ENCODE measurements at places on chromosomes 3 and 15.

GRCh38 chr3:114451561-114452018 lies 157.8 kb downstream of the TIGIT start:
- DNase-seq, result no peak

DNA sequence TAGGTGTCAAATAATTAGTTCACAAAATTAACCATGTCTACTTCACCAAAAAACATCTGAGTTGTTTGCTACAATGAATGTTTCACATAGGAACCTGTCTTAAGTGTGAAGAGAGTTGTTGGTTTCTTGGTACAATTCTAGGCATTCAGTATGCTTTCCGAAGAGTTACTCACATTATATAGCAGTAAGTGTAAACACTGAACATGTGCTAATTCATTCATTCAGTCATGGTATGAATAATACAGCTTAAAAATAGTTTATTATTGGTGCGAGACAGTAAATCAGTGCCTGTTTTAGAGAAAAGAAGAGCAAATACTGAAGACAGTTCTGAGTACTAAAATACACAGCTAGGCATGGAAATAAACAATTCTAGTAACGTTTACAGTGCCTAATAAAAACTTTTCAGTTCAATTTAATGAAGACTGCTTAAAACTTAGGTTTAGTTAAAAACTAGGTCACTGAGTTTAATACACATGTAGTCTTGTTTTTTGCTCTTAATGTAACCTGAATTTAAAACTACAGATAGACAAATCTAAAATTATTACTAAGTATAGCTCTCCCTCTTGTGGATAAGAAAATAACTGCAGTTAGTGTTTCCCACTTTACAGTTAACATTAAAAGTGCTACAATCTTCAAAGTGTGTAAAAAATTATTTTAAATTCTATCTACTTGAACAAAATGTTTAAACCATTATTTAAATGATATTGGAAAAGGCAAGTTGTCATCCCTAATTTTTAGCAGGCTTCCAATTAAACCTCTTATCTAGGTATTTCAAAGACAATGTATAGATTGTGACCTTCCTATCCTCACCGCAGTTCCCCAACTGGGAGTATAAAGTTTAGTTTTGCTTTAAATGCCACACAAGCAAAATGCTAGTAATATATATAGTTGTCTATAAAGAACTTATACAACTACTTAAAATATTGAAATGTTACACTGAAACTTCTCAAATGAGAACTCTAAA lies 20.1 kb upstream of the ZCWPW2 start:
- DNase-seq, result peak; percentile 36

GRCh38 chr15:59104602-59104911 lies 389 bp upstream of the CCNB2 start:
- DNase-seq, result no peak

DNA sequence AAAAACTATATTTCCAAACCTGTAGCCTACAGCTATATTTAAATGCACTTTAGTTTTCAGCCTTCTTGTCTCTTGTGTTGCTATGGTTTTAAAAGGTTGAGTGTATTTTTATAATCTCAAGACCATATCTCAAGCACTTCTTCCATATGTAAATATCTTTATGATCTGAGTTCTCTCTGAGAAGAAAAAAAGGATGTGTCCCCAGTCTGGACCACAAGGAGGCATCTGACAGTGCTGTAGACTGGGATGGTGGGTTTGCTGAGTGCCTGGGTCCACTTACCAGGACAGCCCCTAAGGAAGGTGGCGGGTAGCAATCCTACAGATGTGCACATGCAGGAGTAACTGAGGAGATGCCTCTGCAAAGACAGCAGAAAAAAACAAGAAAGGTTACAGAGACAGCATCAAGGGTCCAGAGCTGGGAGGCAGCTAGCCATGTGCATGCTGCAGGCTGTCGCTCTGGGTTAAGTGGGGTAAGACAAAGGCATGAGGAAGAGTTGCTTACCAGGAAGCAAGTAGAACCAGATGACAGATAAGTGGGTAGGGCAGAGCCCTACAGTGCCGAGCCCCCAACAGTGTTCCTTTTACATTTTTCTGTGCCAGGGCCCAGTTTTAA lies 70.6 kb upstream of the SNRK start:
- DNase-seq, result no peak

GRCh38 chr15:89174476-89174875 lies 46.9 kb downstream of the RLBP1 start:
- DNase-seq, result no peak

DNA sequence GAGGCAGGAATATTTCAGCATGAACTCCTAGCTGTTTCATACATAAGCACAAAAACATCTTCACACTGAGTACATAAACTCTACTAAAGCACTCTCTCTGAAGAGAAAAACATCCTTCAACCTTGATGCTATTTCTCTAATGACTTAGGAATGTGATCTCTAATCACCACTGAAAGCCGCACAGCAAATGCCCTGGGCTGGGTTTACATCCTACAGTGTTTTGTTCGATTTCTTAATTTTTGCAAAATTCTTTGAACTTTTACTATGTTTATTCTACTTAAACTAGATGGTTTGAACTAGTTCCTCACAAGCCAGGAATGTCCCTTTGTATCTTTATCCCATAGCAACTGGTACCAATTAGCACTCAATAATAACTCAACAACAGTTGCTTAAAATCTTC lies 130.9 kb upstream of the ABI3BP start:
- DNase-seq, result no peak

DNA sequence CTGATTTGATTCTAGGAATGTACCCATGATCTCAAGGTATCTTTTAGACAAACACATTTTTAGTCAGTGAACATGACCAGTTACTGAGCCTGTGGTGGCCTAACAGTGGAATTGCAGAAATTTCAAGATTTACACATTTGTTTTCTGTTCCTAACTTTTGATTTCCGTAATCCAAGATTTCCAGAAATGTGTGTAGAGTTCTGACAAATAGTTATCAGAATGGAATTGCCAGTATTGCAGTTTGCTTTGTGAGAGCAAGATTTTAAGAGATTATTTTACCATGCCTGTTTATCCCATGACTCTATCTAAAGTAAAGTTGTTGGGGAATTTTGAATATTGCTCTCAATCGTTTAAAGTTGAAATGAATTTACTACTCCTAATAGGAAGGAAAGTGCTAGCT lies 11.7 kb upstream of the UTS2B start:
- no peak for DNase-seq

- no peak for DNase-seq
These were observed 45.8 kb downstream of the CDC25A start for GRCh38 chr3:48142316-48142870.

GRCh38 chr3:165892565-165892964 lies 55.3 kb upstream of the BCHE start:
- no peak for DNase-seq

- no peak for DNase-seq
These were observed 74.8 kb upstream of the P2RY1 start for GRCh38 chr3:152760024-152760563.

GRCh38 chr3:106004137-106004681 lies 135.4 kb upstream of the CBLB start:
- DNase-seq, result peak; percentile 89

- DNase-seq, result no peak
These were observed 303.4 kb upstream of the ICE2 start for GRCh38 chr15:60782316-60782715.

GRCh38 chr3:132730891-132731580 lies 8.8 kb upstream of the NPHP3 start:
- DNase-seq, result peak; percentile 52

GRCh38 chr3:149307435-149307783 lies 26.0 kb downstream of the TM4SF18 start:
- no peak for DNase-seq

DNA sequence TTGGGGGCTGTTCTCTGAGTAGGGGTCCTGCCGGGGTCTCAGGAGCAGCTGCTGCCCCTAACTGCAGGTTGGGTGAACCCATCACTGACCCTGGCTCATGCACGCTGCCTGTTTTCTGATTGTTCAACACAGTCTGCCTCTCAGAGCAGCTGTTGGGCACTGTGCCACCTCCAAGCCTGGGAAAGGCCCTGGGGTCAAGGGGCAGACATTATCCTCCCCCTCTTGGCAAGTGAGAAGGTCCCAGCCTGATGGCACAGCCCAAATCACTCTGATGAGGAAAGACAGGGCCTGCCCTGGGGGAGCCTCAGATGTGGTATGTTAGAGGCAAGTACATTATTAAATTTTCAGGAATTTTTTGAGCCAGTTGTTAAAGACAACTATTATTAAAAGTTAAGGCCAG lies 14.1 kb upstream of the GNAT1 start:
- DNase-seq, result no peak

GRCh38 chr3:55562700-55563099 lies 75.6 kb upstream of the WNT5A start:
- DNase-seq, result no peak

DNA sequence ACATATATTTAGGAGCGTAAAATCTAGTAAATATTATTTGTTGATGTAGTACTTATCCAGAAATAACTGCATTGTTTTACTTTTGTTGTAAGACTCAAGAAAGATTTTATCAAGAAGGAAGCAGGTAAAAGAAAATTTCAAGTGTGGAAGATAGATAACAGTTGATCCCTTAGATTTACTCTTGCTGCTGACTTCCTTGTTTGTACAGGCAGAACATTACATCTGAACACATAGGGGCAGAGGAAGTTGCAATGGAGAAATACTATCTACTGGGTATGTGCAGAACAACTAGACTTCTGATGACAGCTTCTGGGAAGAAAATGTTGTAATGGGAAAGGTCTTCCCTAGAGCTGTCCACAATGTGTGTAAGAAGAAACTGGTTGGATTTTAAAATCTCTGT lies 350.6 kb downstream of the NLGN1 start:
- no peak for DNase-seq

DNA sequence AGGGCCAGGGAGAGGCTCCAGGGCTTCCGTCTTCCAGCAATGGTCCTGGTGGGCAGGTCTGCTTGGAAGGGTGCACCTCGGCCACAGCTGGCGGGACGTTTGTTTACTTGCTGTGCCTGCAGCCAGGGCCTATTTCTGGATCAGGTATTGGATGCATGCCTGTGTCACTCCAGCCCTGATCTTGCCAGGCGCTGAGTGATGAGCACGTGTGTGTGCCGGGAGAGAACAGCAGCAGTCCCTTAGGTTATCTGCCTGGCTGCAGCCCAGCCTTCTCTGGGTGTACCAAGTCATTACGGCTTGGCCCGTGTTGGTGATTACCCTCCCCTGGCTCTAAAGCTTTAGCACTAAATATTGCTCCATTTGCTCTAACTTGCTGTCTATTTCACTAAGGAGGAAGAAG lies 14.9 kb downstream of the CCDC32 start:
- DNase-seq, result no peak

DNA sequence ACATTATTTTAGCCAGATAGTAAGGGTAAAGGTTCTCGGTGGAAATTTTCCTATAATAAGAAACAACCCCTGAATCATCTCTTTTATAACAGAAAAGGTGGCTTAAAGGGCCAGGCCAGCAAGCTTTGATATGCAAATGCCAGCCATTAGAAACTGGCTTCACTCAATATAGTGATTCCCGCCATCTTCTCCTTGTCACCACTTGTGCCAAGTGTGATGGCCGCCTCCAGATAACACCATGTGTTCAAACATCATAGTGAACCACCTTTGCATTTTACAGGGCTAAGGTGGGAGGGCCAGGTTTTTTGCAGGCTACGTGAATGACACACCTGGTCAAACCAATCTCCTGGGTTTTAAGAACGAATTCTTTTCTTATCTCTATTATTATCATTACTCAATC lies 31.3 kb downstream of the NCEH1 start:
- no peak for DNase-seq

GRCh38 chr3:126578702-126579101 lies 20.0 kb upstream of the C3orf22 start:
- no peak for DNase-seq
